ENCODE measurements at places on chromosomes 5 and 9. TPM values are rescaled to one million over a fixed set of nuclear protein-coding genes. Genes with fewer than 3 reads are reported as not detected.

The SLC12A7 gene
- 19.8 TPM for total RNA-seq

The HAVCR1 gene
- not detected for total RNA-seq

The IL7R gene
- total RNA-seq, result not detected

The FOCAD gene
- total RNA-seq, result 41.8 TPM

The ADGRD2 gene
- not detected for total RNA-seq

The PAPPA gene
- total RNA-seq, result 0.41 TPM

The GLDC gene
- 76.7 TPM for total RNA-seq

The GLRA1 gene
- not detected for total RNA-seq

The FCN2 gene
- total RNA-seq, result not detected

The ADAMTS13 gene
- total RNA-seq, result 2.8 TPM

The TNFAIP8 gene
- 45.8 TPM for total RNA-seq

The FOXE1 gene
- total RNA-seq, result 0.14 TPM

The CBY3 gene
- total RNA-seq, result 0.44 TPM

The CCDC180 gene
- 6.2 TPM for total RNA-seq

The NR2F1-AS1 gene
- total RNA-seq, result 1.8 TPM

The PRUNE2 gene
- 3.3 TPM for total RNA-seq

All from H7 (cell line).